ENCODE measurements at places on chromosomes 1 and 21.

DNA sequence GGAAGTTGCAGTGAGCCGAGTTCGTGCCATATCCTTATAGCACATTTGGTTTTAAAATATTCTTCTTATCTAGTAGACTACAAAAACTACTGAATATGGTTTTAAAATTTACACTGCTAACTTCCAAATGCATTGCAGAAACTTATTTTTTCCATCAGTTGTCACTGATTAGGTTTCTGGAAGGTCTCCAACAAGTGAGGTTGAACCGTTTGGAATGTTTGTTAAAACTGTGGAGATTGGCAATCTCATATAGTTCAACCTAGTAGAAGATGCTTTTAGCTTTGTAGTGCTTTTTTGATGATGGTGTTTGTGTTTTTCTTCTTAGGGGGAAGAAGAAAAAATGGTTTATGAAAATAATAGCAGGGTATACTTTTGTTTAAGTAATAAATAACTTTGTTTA lies 12.9 kb downstream of the CENPF start:
- DNase-seq: no peak

- no peak for DNase-seq
Observed at GRCh38 chr1:44854970-44855369, 11.9 kb upstream of the PTCH2 start.

DNA sequence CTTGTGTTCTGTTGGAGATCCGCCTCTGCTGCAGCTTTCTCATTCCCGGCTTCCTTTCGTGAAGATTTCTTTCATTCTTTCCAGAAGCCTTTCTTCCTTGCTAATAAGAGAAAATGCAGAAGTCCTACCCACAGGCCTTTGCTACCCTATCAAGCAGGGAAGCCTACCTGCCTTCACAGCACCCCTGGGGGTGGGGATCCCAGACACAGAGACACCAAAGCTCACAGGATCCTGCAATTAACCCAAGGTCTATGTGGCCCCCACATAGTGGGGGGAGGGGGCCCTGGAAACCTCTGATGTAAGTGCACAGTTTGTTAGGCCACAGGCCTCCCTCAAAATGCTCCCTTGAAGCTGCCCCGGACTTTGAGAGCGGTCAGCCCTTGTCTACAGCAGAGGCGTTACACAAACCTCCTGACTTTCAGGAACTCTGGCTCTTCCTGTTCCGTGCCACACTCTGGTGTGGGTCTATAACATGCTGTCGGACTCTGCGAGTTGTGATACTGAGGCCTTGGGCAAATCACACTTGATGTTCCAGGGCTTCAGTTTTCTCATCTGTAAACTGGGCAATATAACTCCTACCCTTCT lies 31.2 kb downstream of the NKAIN1 start:
- DNase-seq: no peak

GRCh38 chr1:162498496-162498810 lies 835 bp downstream of the UHMK1 start:
- no peak for DNase-seq

- no peak for DNase-seq
Observed at GRCh38 chr1:224259986-224260385, 70.0 kb downstream of the NVL start.

- no peak for DNase-seq
Observed at GRCh38 chr1:112431038-112431437, 35.0 kb downstream of the CTTNBP2NL start.

DNA sequence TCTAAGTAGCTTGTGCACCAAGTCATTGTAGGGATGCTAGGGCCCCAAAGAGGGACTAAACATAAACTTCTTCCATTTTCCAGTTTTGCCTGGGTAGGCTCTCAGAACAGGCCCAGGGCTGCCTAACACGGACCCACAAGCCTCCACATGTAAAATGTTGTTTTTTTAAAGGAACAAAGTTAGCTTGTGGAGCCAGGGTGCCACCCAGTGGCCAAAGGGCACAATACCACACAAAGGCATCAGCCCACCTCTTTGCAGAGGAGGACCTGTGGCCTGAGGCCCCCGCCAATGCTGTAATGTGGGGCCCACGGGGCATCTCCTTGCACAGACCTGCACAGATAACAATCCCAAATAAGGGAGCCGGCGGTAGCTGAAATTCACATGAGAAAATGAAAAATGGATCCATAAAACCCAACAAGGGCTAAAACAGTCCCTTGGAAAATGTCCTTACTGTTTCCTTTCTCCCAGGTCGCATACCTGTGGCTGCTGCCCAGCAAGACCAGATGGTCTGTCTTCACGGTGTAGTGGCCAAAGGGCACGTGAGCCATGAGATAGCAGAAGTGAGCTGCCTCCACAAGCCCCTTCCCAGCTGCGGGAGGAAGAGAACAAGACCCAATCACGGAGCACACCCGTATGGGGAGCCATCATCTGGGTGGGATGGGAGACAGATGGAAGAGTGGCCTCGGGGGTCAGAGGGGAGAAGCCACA lies 23.8 kb downstream of the SEC16B start:
- DNase-seq: peak; percentile 31

DNA sequence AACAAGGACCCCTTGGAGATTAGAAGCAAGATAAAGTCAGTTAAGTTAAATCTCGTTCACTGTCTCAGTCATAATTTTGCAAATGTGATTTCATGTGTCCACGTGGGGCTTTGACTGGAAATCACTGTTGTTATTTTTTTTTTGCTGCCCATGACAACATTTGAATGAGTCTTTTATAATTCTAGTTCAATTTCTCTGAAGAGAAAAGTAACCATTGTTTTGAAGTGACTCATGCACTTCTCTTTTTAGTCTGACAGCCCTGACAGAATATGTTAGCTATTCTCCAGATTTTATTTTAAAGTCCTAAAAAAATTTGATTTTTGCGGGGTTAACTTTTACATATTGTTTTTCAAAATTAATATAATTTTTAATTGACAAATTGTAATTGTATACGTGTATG lies 30.7 kb upstream of the NLRP3 start:
- no peak for DNase-seq

All from CMK (cell line).